ENCODE measurements at places on chromosomes 2 and 18. TPM values are rescaled to one million over a fixed set of nuclear protein-coding genes. Genes with fewer than 3 reads are reported as not detected.

The AAMP gene
- total RNA-seq = 67.7 TPM

DNA sequence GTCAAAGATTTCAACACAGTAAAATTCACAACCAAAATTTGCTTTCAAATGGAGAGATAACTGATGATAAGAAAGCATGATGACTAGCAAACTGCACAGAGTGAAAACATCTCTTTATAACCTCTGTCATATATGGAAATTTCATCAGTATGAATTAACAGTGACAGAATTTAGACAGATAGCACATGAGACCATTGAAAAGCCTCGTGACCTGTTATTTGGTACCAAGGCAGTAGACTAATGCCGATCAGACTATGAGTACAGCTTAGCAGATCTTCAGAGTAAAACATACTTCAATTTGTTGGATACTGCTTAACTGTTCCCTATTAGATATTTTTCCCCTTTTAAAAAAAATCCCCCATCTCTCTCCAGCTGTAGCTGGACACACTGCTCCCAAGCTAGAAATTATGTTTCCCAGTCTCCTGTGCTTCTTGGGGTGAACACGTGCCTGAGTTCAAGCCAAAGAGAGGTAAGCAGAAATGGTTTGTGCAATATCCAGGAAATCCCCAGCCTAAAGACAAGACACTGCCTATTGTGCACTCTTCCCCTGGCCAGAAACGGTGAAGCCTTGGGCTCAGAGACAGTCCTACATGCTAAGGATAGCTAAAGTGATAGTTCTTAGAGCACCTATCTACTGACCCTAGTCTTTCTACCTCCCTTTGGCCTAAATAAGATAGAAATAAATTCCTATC lies 256.1 kb downstream of the NCKAP5 start:
- no peak for DNase-seq

GRCh38 chr2:96788442-96789244 lies 27.4 kb upstream of the CNNM3 start:
- DNase-seq = no peak

DNA sequence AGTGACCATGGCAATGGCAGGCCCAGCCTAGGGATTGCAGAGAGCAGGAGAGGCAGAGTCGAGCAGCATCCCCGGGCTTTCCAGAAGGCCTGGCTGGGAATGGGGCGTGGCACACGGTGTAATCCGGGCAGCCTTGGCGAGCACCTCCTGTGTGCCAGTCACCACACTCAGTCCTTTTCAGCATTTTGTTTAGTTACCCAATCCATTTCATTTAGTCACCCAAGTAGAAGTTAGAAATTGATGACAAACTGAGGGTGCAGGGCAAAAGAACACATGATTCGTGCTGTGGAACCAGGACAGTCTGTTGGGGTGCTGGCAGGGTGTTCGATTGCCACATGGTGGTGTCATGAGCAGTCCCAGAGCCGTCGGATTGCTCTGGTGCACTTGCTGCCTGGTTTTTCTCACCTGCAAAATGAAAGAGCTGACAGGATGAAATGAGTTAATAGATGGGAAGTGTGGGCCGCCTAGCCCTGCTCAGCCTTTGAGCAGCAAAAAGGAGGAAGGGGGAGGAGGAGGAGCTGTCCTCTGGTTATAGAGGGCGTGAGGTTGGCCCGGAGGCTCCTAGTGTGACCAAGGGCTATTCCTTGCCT lies 299.4 kb downstream of the AGAP1 start:
- no peak for DNase-seq

- DNase-seq = no peak
Measured at GRCh38 chr2:171788316-171788993, 101.2 kb downstream of the DYNC1I2 start.

DNA sequence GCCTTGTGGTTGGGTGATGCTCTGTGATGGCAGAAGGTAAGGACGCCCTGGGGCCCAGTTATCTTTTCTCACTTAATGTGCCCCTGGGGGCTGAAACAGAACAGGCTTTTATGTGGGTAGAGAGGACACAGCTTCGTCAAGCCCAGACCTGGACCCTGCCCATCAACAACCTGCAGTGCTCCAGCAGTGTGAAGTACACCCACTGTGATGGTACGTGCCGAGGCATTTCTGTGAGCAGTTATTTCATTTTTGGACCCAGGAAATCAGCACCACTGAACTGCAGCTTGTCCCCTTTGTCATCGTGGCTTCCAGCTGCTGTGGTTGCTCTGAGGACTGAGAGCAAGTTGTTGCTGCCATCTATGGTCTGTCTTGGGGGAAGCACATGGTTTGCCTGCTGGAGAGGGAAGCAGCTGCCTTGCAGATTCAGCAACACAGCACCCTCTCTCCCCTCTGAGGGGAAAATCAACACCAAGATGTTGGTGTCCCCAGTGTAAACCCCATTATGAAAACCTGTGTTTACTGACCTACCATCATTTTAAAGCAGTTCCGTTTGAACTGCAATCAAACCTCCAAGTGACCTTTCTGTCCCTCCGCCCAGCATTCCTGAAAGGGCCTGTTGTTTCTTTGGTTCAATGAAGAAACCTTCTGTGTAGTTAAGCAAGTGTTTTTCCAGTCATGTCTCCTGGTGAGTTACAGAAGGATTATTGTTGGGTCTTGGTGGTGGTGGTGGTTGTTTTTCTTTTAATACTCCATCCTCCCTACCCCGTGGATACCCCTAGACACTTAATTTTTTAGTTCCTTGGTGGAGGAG lies 158.2 kb downstream of the MGAT5 start:
- peak; percentile 57 for DNase-seq

DNA sequence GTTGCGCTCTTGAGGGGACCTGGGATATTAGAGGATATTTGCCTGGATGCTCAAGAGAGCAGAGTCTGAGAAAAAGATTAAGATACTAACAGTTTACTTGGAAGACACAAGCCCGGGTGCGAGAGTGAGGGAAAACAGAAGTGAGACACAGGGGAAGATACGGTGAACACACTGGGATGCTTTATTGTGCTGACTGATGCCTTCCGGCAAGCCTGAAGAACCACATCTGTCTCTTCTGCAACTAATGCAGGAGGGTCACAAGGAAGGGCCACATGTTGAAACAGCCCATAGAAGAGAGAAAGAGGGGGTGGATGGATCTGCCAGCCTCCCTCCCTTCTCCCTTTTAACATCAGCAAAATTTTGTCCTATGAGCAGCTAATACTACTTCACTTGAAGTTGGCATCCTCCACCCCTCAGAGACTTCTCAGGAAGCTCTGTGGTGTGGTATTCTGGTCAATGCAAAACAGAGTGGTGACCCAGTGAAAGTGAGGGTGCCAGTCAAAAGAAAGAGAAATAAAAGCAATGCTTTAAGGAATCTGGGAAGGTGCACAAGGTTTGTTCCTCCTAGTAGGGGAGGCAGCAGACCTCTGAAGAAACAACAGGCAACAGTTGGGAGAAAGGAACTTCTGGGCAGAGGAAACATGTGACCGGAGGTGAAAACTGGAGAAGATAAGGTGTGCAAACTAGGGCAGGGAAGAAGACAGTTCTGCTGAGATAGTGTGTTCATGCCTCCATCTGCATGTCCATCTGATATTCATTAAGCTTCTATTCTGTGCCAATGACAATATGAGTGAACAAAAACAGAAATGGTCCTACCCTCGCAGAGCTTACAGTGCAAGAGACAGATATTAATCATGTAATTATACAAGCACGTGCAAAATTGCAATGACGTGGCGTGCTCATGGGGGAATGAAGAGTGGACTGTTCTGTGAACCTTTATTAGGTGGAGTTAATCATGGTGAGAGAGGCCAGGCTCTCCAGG lies 107.1 kb downstream of the LYPD6B start:
- DNase-seq = no peak

DNA sequence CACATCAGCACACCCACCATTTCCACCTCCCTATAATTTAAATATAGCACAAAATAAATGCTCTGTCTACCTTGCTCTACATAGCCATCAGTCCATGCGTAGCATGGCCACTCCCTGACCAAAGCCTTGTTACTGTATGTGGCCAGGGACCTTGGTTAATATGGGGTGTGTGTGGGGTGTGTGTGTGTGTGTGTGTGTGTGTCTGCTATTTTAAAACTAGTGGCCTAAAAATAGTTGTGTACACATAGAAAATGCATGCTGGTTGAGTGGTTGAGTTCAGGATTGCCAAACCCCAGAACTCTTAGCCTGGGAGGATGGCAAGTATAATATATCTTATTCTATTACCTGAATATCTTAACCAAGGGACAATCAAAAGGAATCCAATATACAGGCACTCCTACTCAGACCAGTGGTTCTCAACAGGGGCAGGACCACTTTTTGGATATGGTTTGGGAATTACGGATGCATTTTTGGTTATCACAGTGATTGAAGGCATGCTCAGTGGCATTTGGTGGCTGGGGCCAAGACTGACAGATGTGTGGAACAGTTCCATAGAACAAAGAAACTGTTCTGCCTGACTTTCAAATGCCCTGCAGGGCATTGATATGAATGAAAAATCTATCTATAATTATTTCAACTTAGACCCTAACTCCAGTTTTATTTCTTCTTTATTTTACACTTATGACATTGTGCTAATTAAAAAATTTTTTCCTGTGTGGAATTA lies 72.3 kb upstream of the PSME4 start:
- DNase-seq = no peak

The GMCL1 gene
- total RNA-seq = 44.9 TPM

- peak; percentile 3 for DNase-seq
Measured at GRCh38 chr2:150485871-150486538, 1.5 kb downstream of the RND3 start.

The REEP1 gene
- total RNA-seq = 0.59 TPM

The C2orf81 gene
- total RNA-seq = 2.1 TPM

- DNase-seq = peak; percentile 48
Measured at GRCh38 chr18:12839526-12840196, 44.4 kb downstream of the PTPN2 start.

- DNase-seq = no peak
Measured at GRCh38 chr2:218984239-218985020, 554 bp downstream of the FEV start.

- no peak for DNase-seq
Measured at GRCh38 chr2:42054714-42055430, 7.1 kb downstream of the PKDCC start.

DNA sequence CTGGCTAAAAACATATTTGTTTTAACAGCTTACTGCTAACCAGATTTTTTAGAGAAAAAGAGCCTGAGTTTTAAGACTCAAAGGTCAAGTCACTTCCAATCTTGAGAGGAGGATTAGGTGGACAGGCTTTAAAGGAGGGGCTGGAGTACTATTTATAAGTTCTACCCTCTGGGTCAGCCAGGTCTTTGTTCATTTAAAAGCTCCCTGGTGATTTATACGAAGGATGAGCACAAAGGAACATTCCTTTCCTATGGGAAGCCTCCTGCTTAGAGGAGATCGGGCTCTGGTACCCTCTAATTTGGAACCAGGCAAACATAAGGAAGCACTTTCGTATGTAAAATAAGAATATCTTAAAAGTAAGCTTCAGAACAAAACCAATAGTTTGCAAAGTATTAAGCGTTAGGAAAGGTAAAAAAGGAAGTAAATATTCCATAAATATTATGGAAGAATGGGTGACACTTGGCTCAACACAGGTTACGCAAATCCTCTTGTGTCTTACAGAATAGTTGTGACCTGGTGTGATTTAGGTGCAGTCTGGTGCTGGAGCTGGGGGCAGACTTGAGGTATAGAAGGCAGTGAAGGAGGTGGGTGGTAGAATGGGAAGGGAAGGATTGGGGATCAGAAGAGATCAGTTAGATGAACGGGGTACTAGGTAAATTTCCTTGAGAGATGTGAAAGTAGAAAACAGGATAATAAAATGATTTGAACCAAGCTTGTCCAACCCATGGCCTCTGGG lies 35.6 kb downstream of the PDE6D start:
- no peak for DNase-seq

GRCh38 chr18:32469190-32469651 lies 1.5 kb downstream of the GAREM1 start:
- DNase-seq = peak; percentile 6

The C2orf66 gene
- 0.53 TPM for total RNA-seq

GRCh38 chr18:48934723-48935432 lies 15.9 kb downstream of the SMAD7 start:
- DNase-seq = no peak

GRCh38 chr18:37846996-37847395 lies 281.4 kb upstream of the CELF4 start:
- no peak for DNase-seq

The STAMBP gene
- 76.0 TPM for total RNA-seq

The IMPACT gene
- total RNA-seq = 13.6 TPM

GRCh38 chr2:145654156-145654555 lies 1134.2 kb upstream of the ZEB2 start:
- DNase-seq = no peak
